Posterior vena cava (tissue), 2 donors: ENCODE measurements at places on chromosomes 11 and 22. TPM values are rescaled to one million over a fixed set of nuclear protein-coding genes. Genes with fewer than 3 reads are reported as not detected.
A peak's percentile ranks its signal among the peaks of the same experiment; 100 is the strongest.

DNA sequence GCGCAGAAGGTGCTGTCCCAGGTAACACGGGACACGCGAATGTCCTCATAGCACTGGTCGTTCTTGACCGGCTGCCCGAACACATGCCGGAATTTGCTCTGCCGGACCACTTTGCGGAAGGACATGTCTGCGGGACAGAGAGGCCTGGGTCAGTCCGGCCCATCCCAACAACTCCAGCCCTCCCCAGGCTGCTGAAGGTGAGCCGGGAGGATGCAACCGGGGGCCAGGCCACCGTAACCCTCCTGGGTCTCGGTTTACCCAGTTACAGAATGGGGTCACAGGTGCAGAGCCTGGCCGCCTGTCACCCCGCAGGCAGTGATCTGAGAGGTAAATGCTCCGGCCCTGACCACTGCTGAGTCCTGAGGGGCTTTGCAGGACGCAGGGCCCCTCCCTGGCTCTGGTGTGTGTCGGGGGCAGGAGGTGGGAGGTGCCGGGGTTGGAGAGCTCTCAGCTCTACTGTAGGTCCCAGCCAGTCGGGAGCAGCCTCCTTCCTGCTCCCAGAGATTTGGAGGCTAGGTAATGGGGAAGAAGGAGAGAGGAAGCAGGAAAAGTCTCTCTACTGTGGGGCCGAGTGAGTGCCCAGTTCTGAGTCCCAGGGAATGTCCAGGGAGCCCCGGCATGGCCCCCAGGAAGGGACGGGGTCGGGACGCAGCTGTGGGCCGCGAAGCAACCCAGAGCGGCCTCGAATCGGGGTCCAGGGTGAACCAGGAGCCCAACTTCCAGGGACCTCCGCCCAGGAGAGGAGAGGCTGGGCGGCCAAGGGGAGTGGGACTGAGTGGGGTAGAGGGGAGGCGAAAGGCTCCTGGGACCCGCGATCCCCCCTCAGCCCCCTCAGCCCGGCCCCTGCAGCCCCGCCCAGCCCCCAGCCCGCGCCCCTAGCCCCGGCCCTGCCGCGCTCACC lies 522 bp downstream of the CORO1B start:
- no peak for DNase-seq

DNA sequence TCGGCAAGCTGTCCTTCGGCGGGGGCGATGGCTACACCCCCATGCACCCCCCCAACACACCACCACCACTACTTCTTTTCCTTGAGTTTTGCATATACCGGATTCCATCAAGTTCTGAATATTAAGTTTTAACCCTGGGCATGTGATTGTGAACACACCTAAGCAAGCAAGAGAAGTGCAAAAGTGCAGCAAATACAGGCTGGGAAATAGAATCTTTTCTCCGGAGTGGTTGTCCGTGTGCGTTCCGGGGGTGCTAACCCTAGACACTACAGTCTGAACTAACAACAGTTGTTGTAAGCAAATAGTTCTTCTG lies 574 bp downstream of the PRSS23 start:
- no peak for DNase-seq

DNA sequence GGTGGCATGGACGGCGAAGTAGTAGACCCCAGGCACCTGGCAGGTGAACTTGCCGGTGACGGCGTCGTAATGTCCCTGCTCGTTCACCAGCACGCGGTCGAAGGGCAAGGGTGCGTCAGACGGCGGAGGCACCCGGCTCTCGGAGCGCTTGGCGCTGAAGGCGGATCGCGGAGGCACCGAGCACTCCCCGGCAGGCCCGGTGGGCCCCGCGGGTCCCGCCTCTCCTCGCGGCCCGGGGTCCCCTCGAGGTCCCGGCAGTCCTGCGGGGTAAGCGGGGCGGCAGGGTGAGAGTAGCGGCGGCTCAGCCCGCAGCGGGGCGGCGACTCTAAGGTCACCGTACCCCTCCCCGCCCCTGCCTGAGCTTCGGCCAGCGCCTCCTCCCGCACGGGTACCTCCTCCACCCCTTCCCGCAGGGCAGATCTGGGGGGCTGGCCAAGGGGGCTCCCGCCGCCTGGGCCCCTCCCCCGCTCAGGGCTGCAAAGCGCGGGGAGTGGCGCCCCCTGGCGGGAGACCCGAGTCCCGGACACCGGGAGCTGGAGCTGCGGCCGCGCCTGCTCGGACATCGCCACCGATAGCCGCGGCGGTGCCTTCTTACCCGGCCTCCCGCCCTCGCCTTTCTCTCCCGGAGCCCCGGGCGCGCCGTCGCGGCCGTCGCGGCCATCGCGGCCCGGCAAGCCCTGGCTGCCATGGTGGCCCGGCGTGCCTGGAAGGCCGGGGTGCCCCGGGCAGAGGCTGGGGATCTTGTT lies 921 bp downstream of the C1QTNF5 start:
- peak; percentile 93 for DNase-seq

ART5 gene
- not detected for total RNA-seq

DNA sequence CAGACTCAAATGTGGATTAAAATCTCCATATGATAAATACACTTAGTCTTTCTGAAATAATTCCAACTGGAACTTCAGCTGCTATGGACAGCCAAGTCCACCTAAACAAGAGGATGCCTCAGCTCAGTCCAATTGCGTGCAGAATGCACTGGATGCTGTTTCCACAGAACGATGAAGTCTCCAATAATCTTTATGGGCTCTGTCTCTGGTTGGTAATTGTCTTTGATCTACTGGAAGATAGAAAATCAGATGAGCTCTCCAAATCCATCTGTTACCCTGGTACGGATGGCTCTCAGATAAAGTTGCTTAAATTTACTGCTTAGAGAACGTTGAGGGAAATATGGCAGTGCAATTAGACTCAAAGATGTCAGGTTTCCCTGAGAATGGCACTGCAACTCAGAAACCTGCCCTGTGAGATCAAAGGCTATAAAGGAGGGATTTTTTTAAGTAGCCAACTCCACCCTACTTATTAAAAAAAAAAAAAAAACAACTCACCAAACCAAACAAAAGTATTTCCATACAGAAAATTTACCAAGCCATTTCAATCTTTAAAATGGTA lies 859 bp upstream of the BIRC3 start:
- no peak for DNase-seq

DNA sequence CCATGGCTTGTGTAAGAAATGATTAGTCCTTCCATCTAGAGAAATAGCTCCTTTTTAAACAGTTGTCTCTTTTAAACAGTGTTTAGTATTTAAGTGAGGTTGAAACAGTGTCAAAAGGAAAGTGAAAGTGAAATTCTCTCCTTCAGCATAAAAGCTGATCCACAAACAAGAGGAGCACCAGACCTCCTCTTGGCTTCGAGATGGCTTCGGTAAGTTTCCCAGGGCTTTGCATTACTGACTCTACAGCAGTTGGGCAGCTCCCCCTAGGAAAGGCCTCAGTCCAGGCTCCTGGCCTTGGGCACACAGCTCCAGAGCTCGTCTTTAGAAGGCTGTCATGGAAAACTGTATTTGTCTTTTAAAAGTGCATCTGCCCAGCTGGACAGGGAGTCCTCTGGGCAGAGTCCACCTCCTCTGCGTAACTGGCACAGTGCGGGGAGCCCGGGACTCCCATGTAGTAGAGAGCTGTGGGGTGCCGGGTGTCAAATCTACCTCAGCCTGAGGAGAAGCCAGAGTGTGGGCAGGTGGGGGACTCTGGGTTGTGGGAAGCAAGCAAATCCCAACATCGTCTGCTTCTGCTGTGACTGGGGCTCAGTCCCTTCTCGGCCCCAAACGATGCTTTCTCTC lies at the start of gene PLAAT4:
Gene PLAAT4, plus strand, starts transcription at position 140 of the 624 bp plus-strand sequence. Its CDS starts 61 bp downstream, at position 201.
- no peak for DNase-seq

DNA sequence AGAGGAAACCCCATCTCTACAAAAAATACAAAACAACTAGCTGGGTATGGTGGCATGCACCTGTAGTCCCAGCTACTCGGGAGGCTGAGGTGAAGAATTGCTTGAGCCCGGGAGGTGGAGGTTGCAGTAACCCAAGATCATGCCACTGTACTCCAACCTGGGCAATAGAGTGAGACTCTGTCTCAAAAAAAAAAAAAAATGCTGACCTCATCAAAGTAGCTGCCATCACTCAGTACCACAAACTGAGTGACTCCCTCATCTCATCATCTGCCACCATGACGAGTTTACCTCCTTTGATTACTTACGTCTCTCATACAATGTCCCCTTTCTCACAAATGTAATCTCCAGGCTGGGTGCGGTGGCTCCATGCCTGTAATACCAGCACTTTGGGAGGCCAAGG lies 117.2 kb upstream of the CLPB start:
- DNase-seq, result no peak

SHANK2 gene
- total RNA-seq, result 0.51 TPM

APLNR gene
- 20.8 TPM for total RNA-seq

GRCh38 chr11:108512708-108513107 lies 14.5 kb upstream of the POGLUT3 start:
- DNase-seq, result no peak

DNA sequence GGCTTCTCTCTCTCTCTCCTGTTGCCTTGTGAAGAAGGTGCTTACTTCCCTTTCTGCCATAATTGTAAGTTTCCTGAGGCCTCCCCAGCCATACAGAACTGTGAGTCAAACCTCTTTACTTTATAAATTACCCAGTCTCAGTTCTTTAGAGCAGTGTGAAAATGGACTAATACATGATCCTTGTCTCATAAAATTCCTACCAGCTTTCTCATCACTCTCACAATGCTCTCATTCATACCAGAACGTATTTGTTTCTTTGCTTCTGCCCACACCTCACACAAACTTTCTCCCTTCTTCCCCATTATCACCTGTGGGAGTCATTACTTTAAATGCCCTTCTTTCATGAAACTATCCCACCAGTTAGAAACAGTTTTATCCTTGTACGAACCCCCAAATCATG lies 62.7 kb upstream of the ARHGAP42 start:
- no peak for DNase-seq

DNA sequence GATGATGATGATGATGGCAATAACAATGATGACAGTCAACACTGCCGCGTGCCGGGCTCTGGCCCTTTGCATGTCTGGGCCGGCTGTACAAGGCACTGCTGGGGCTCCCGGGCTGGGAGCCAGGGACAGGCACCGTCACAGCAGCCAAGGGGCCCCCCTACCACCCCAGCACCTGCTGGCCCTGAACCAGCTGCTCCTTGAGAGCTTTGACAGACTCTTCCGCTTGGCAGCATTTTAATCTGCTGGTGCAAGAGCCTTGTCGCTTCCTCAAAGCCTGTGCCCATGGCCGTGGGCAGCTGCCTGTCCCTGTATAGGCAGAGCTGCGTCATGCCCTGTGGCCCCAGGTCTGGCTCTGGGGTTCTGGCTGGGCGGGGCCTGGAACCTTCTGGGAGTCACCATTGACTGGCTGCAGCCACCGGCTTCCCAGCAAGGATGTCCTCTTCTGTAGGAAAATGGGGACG lies 12.9 kb upstream of the MUC6 start:
- DNase-seq, result peak; percentile 82

DNA sequence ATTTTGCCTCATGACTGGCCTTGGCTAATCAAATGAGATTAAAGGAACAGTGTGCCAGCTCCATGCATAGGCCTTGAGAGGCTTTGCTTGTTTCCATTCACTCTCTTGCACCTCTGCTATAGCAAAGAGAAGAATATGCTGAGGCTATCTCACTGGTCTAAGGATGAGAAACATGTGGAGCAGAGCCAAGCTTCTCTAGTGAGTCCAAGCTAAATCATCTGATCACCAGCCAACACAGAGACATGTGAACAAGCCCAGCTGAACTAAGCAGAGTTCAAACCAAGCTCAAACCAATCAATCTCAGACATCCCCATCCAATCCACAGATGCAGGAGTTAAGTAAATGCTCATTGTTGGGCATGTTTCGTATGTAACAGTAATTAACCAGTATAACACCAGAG lies 69.4 kb upstream of the API5 start:
- no peak for DNase-seq

RPS6KA4 gene
- 29.2 TPM for total RNA-seq

DNA sequence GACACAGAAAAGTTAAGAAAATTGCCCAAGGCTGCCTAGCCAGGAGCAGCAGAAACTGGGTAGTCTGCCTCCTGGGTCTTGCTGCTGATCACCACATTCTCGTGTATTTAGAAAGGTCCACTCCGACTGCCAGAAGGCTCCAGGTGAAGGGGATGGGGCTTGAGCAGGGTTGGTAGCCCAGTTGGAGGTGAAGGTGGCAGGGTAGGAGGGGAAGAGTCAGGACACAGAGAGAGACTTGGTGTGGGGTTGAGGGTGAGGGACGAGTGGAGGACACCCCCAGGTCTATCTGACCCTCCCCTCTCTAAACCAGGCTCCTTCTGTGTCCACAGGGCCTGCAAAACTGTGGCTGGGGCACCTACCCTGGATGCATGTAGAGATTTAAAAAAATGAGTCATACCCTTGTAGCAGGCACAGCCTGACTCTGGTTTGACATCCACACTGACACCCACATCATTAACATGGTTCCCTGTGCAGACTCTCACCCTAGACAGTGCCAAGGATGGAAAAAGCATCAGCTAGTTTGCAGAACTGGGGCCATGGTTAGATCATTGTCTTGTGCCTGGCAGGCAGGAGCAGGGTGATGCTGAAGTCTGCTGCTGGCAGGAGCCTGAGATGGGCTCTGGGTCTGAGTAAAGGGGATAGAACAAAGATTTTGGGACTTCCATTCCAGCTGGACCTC lies 273.2 kb downstream of the TENM4 start:
- no peak for DNase-seq

THRSP gene
- not detected for total RNA-seq

GRCh38 chr11:70643642-70644041 lies 245.3 kb downstream of the CTTN start:
- DNase-seq, result no peak

PHETA2 gene
- total RNA-seq, result 17.3 TPM

GRCh38 chr11:74686792-74687191 lies 44.4 kb downstream of the CHRDL2 start:
- DNase-seq, result peak; percentile 78

GRCh38 chr22:37260901-37261336 lies 16.9 kb upstream of the RAC2 start:
- peak; percentile 84 for DNase-seq

DNA sequence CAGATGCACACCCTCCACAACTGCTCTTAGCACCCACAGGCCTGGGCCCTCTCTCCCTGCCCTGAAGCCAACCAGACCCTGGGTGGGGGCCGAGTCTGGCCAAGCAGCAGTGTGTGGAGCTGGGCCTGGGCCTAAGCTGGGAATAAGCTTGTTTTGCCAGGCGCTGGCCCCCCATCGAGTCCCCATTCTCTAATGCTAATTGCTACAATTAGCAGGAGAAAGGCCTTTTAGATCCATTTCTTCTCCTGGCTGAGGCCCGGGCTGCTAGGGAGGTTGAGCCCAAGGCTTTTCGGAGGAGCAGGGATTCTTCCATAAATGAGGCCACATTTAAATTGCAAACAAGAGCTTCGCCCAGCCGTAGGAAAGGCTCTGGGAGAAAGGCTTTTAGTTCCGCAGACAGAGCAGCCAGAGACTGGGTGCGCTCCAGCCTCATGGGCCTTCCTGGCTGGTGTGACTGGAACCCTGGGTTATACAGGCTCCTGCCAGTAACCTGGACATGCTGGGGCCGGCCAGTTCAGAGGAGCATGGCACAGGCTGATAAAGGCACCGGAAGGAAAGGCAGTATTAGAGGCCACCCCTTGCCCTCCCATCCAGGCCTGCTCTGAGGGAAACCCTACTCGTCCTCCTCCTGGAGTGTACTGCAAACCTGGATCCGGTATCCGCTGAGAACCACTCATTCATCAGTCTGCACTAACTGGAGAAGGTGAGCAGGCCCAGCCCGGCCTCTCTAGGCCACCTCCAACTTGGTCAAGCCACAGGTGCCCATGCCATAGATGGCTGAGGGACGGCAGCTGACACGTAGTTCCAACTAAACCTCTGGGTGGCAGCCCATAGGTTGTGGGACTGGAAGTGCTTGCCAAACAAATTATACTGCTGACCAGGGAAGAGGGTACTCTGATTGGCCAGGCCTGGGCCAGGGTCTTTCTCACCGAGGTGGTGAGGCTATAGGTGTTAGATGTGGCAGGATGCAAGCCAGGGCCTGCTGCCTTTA lies 6.2 kb downstream of the KCNQ1OT1 start:
- DNase-seq, result peak; percentile 72

TMEM134 gene
- 35.9 TPM for total RNA-seq
